HCT116 (cell line): ENCODE measurements at places on chromosomes 4 and X. TPM values are rescaled to one million over a fixed set of nuclear protein-coding genes. Genes with fewer than 3 reads are reported as not detected.

GRCh38 chrX:13899607-13900006 lies 82.7 kb upstream of the GPM6B start:
- no peak for DNase-seq
- no peaks in the 10 kb centered on the region for H3K4me1 ChIP-seq
- no peak overlapping the region for H3K27ac ChIP-seq
- no peaks in the 10 kb centered on the region for H3K27me3 ChIP-seq
- H3K36me3 ChIP-seq: no peaks in the 10 kb centered on the region
- no peak overlapping the region for H3K4me3 ChIP-seq

DNA sequence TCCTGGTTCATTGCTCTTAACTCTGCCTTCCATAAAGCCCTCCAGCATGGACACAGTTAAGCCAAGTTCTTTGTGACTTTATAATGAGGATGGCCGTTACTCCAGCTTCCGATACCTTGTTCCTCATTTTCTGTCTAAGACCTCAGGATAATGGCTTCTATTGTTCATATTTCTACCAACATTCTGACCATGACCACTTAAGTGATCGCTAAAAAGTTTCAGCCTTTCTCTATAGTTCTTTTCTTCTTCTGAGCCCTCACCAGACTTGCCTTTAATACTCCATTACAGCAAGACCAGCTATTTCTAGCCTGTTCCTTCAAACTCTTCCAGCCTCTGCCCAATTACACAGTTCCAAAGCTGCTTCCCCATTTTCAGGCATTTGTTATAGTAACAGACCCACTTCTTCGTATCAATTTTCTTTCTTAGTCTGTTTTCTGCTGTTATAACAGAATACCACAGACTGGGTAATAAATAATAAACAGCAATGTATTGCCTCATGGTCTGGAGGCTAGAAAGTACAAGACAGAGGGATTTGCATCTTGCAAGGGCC lies 12.3 kb downstream of the RNF175 start:
- no peaks in the 10 kb centered on the region for H3K27me3 ChIP-seq
- no peak for DNase-seq
- no peak overlapping the region for H3K27ac ChIP-seq
- H3K4me1 ChIP-seq: peaks cover 7% of the 10 kb centered on the region; the same call in 1 of the 2 replicates

GRCh38 chr4:7121174-7121573 lies 53.3 kb upstream of the GRPEL1 start:
- no peaks in the 10 kb centered on the region for H3K36me3 ChIP-seq
- no peak overlapping the region for H3K27ac ChIP-seq
- no peak for DNase-seq
- peaks cover 2% of the 10 kb centered on the region; the same call in 1 of the 2 replicates for H3K4me1 ChIP-seq
- H3K27me3 ChIP-seq: 0 out of 2 replicates have a peak, but pooled peaks cover 4% of the 10 kb centered on the region
- no peak overlapping the region for H3K4me3 ChIP-seq

- H3K4me3 ChIP-seq: no peak overlapping the region
- no peaks in the 10 kb centered on the region for H3K36me3 ChIP-seq
- H3K4me1 ChIP-seq: no peaks in the 10 kb centered on the region
- H3K27ac ChIP-seq: no peak overlapping the region
- no peak for DNase-seq
Observed at GRCh38 chr4:166957451-166957850, 276.8 kb downstream of the SPOCK3 start.

Gene UNC5C
- total RNA-seq: not detected

- H3K27ac ChIP-seq: no peak overlapping the region
- no peaks in the 10 kb centered on the region for H3K36me3 ChIP-seq
- H3K4me3 ChIP-seq: no peak overlapping the region
- no peak for DNase-seq
Observed at GRCh38 chrX:3455796-3456195, 109.3 kb upstream of the MXRA5 start.

GRCh38 chrX:154294791-154295574 lies at the start of gene TEX28:
Gene TEX28, minus strand, starts transcription at chrX:154295124. Its CDS starts 3,007 bp downstream, at chrX:154292117.
- no peaks in the 10 kb centered on the region for H3K27me3 ChIP-seq
- H3K4me3 ChIP-seq: no peak within 1 kb of the TSS
- no peak within 1 kb of the TSS for H3K27ac ChIP-seq
- no peaks in the 10 kb centered on the region for H3K36me3 ChIP-seq
- no peak for DNase-seq

Gene CLIC2
- 0.89 TPM for total RNA-seq

DNA sequence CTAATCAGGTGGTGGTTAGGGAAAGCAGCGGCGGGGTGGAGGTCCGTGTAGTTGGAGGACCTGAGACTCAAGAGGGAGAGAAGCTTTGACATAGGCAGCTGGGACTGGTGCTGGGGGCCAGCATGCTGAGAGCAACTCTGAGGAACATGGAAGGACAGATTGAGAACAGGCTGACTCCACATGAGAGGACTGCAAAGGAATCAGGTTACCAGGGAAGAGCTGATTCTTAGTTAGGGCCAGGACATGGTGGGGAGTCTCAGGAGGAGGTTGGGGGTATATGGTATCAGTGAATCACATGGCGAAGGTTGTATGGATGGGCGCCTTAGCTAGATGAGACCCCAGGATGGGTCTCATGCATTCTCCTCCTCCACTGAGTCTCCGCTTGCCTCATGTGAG lies 264.0 kb upstream of the BOD1L1 start:
- H3K27me3 ChIP-seq: no peaks in the 10 kb centered on the region
- no peak for DNase-seq
- no peak overlapping the region for H3K4me3 ChIP-seq
- H3K4me1 ChIP-seq: no peaks in the 10 kb centered on the region

GRCh38 chrX:41384051-41384705 lies 50.2 kb downstream of the DDX3X start:
- H3K4me3 ChIP-seq: peak overlapping the region; percentile 25; the same call in 1 of the 2 replicates
- peak overlapping the region; percentile 77 for H3K27ac ChIP-seq
- DNase-seq: peak; percentile 51
- no peaks in the 10 kb centered on the region for H3K36me3 ChIP-seq
- H3K27me3 ChIP-seq: no peaks in the 10 kb centered on the region

Gene ADH1A
- total RNA-seq: not detected

DNA sequence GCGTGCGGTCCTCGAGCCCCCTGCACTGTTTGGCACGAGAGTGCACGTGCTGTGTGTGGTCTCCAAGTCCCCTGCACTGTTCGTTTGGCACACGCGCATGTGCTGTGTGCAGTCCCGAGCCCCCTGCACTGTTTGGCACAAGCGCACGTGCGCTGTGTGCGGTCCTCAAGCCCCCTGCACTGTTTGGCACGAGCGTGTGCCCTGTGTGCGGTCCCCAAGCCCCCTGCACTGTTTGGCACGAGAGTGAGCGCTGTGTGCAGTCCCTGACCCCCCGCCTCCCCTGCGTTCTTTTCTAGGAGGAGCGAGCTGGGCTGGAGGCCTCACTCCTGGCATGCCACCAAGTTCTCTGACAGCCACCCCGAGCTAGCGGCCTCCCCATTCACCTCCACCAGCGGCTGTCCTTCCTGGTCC lies 76.5 kb upstream of the CLDN34 start:
- no peak overlapping the region for H3K27ac ChIP-seq
- no peaks in the 10 kb centered on the region for H3K4me1 ChIP-seq
- H3K27me3 ChIP-seq: no peaks in the 10 kb centered on the region
- H3K4me3 ChIP-seq: no peak overlapping the region

GRCh38 chr4:120065974-120066516 lies 603 bp downstream of the MAD2L1 start:
- H3K36me3 ChIP-seq: peaks cover 10% of the 10 kb centered on the region; the same call in 1 of the 2 replicates
- H3K4me3 ChIP-seq: peak overlapping the region; percentile 97
- H3K4me1 ChIP-seq: peaks cover 22% of the 10 kb centered on the region
- peak overlapping the region; percentile 86 for H3K27ac ChIP-seq
- no peak for DNase-seq

Gene FGFR3
- 31.7 TPM for total RNA-seq

Gene WDR44
- total RNA-seq: 12.2 TPM

- H3K36me3 ChIP-seq: no peaks in the 10 kb centered on the region
- H3K27ac ChIP-seq: no peak overlapping the region
- no peak overlapping the region for H3K4me3 ChIP-seq
Observed at GRCh38 chrX:30590368-30590767, 12.8 kb upstream of the TASL start.

- no peak overlapping the region for H3K27ac ChIP-seq
- no peak for DNase-seq
- H3K36me3 ChIP-seq: no peaks in the 10 kb centered on the region
- peaks cover 50% of the 10 kb centered on the region for H3K27me3 ChIP-seq
- H3K4me3 ChIP-seq: no peak overlapping the region
Observed at GRCh38 chr4:5139141-5139540, 87.9 kb downstream of the STK32B start.

Gene PAGE2B
- total RNA-seq: not detected

DNA sequence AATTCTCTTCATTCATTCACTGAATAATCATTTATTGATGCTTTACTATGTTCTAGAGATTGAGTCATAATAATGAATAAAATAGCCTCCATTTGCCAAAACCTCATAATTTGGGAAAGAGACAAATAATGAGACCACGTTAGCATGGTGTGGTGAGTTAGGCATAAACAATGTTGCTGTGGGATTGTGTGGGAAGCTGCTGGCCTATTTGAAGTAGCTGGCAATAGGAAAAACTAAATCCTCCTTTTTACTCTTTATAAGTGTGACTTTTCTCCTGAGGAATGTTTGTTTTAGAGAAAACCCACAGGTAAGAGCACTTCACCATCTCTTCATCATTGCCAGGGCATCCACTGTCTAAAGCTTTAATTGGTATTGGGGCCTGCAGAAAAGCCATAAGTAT lies 95.3 kb downstream of the AREG start:
- H3K27me3 ChIP-seq: no peaks in the 10 kb centered on the region
- no peak for DNase-seq
- peak overlapping the region; percentile 92 for H3K27ac ChIP-seq
- no peaks in the 10 kb centered on the region for H3K36me3 ChIP-seq

GRCh38 chr4:38189445-38189844 lies 229.2 kb downstream of the PTTG2 start:
- no peaks in the 10 kb centered on the region for H3K27me3 ChIP-seq
- no peaks in the 10 kb centered on the region for H3K36me3 ChIP-seq
- H3K4me3 ChIP-seq: peak overlapping the region; percentile 46
- peaks cover 33% of the 10 kb centered on the region for H3K4me1 ChIP-seq

DNA sequence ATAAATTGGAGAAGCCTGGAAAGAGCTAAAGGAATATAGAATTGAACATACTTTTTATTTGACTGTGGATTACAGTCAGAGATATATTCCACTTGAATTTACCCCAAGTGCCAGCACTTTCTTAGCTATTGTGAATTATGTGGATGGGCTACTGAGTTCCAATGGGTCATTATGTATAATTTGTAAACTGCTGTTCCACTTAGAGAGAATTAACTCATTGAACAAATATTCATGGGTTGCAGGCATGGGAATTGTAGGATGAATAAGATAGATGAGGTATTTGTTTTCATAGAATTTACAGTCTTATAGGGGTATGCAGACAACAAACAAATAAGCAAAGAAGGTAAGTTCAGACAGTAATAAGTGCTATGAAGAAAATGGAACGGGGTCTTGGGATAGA lies 195.7 kb downstream of the SHROOM3 start:
- no peak overlapping the region for H3K27ac ChIP-seq
- H3K4me3 ChIP-seq: no peak overlapping the region
- no peaks in the 10 kb centered on the region for H3K36me3 ChIP-seq
- DNase-seq: no peak
- no peaks in the 10 kb centered on the region for H3K27me3 ChIP-seq

- no peaks in the 10 kb centered on the region for H3K36me3 ChIP-seq
- H3K27ac ChIP-seq: no peak overlapping the region
- no peaks in the 10 kb centered on the region for H3K4me1 ChIP-seq
Observed at GRCh38 chrX:10769696-10770619, 149.6 kb upstream of the MID1 start.

DNA sequence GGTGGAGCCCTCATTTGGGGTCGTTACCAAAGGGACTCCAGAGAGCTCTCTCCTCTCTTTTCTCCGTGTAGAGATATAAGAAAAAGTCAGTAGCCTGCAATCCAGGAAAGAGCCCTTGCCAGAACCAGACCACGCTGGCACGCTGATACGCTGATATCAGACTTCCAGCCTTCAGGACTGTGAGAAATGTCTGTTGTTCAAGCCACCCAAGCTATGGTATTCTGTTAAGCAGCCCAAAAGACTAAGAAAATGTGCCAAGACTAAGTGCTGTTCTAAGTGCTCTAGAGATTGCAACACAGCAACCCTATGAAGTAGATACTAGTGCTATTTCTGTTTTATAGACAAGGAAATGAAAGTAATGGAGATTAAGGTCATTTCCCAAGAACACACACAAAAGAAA lies 205.7 kb downstream of the CAMK2D start:
- 0 out of 2 replicates have a peak, but pooled peaks cover under 1% of the 10 kb centered on the region for H3K36me3 ChIP-seq
- DNase-seq: no peak
- H3K4me1 ChIP-seq: peaks cover 6% of the 10 kb centered on the region; the same call in 1 of the 2 replicates
- H3K27ac ChIP-seq: no peak overlapping the region

DNA sequence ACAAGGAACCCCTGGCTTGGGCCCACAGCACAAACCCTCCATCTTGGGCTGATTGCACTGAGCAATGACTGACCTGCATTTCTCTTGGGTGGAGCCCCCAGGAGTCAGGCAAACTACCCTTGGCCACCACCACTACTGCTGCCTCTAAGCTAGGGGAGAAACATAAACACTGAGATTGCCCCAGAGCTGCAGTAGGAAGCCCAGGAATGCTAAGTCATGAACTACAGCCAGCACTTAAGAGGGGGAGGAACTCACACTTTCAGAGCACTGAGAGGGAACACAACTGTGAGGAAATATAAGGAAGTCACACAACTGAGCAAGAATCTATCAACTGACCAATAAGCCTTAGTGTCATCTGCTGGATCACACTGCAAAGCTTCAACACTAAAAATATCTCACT lies 111.6 kb upstream of the PPP3CA start:
- H3K27ac ChIP-seq: no peak overlapping the region
- H3K27me3 ChIP-seq: no peaks in the 10 kb centered on the region
- H3K36me3 ChIP-seq: no peaks in the 10 kb centered on the region
- DNase-seq: no peak
- no peak overlapping the region for H3K4me3 ChIP-seq

- H3K4me1 ChIP-seq: no peaks in the 10 kb centered on the region
- no peaks in the 10 kb centered on the region for H3K36me3 ChIP-seq
- DNase-seq: no peak
- no peak overlapping the region for H3K27ac ChIP-seq
Observed at GRCh38 chrX:4850312-4850711, 1136.9 kb upstream of the PRKX start.

DNA sequence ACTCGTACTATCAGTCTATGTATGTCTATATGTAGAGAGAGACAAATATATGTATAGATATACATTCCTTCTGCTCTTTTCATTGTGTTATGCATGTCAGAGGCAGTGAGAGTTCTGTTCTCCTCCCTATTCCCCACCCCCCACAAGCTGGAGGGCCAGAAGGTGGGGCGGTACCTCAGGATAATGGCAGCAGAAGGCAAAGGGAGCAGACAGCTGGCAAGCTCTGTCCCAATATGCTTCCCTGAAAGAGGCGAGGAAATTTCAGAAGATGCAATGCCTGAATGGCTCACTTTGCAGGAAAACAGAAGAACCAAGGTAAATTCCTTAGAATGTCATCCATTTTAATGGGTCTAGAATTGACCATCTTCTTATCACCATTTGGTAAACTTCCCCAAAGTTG lies 114.4 kb downstream of the NAA11 start:
- H3K36me3 ChIP-seq: no peaks in the 10 kb centered on the region
- no peak for DNase-seq
- no peak overlapping the region for H3K4me3 ChIP-seq
- H3K4me1 ChIP-seq: no peaks in the 10 kb centered on the region

- H3K36me3 ChIP-seq: no peaks in the 10 kb centered on the region
- no peak for DNase-seq
- H3K27ac ChIP-seq: no peak overlapping the region
- no peaks in the 10 kb centered on the region for H3K27me3 ChIP-seq
- peaks cover 49% of the 10 kb centered on the region for H3K4me1 ChIP-seq
Observed at GRCh38 chr4:15675356-15675755, 6.3 kb upstream of the FAM200B start.

- peaks cover 45% of the 10 kb centered on the region for H3K4me1 ChIP-seq
- peak overlapping the region; percentile 86 for H3K27ac ChIP-seq
- DNase-seq: peak; percentile 80
- no peaks in the 10 kb centered on the region for H3K27me3 ChIP-seq
Observed at GRCh38 chr4:76781698-76782595, 116.0 kb downstream of the SOWAHB start.
